NCI-H446 treated with DMSO at 0.1 percent for 48 hours (cell line): ENCODE measurements at places on chromosomes 13 and 19.

DNA sequence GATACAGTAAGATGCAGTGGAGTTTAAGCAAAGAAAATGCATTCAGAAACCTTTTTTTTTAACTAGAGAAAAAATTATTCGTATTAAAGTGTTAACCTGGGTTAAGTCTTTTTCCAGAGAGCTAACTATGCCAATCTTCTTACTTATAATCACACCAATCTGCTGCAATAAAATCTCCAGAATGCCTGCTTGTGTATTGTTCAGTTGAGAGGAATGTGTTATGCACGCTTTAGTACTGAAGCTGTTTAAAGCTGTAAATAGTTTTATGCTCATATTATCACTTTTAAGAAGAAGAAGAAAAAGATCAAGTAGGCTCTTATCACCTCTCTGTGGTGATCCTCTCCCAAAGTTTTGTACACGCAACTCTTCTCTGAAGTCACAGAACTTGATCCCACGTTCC is 528.7 kb downstream of the RFC3 start:
- no peak for DNase-seq

- peak; percentile 45 for DNase-seq
Observed at GRCh38 chr13:104318121-104318520, 1251.9 kb upstream of the SLC10A2 start.

GRCh38 chr13:21237081-21237480 is 60.6 kb downstream of the MRPL57 start:
- no peak for DNase-seq

DNA sequence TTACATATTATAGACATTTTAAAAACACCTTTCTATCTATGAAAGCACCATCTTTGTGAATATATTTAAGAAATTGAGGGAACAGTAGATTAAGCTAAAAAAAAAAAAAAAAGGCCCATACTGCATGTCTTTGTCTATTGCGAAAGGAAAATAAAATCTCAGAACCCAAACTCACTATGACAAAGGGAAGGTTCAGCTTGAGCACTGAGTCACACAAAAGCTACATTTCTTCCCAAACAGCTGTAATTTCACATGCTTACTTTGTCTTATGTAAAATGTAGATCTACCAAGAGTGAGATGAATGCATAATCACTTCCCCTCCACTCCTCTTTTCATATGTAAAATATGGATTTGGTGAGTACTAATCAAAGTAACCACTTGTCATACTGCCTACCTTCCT is 640.1 kb upstream of the KLF12 start:
- DNase-seq, result no peak

DNA sequence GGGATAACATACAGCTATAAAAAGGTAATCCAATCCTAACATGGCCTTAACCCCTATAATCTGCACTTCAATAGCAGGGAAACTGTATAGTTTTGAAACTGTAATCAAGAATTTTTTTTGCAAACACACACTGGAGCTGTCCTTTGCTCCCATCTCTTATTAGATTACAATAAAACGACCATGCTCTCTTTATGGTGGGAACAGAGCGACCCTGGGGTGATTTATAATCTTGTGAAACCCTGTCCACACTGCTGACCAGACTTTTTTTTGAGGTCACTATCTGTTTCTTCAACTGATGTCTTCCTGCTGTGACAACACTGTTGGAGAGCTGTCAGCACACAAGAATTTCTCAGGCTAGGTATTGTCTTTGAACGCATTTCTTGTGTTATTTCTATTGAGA is 35.3 kb downstream of the DACH1 start:
- DNase-seq, result no peak

DNA sequence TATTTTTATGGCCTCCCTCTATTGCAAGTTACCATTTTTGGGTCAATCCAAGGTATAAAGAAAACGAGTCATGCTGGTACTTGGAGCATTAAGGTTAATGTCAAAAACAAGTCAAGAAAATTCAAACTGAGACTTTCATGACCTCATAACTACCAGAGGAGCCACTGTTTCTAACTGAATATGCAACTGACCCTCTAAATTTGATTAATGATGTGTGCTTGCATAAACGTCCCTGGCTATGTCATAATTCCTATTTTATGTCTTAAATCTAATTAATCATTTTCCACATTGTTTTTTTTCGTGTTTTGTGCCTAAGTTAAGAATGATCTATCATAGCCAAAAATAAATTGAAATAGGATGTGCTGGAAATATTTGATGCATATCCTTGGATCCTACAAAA is 396.7 kb upstream of the GPC6 start:
- no peak for DNase-seq

- DNase-seq, result no peak
Observed at GRCh38 chr13:32525766-32526165, 12.8 kb downstream of the N4BP2L2 start.

DNA sequence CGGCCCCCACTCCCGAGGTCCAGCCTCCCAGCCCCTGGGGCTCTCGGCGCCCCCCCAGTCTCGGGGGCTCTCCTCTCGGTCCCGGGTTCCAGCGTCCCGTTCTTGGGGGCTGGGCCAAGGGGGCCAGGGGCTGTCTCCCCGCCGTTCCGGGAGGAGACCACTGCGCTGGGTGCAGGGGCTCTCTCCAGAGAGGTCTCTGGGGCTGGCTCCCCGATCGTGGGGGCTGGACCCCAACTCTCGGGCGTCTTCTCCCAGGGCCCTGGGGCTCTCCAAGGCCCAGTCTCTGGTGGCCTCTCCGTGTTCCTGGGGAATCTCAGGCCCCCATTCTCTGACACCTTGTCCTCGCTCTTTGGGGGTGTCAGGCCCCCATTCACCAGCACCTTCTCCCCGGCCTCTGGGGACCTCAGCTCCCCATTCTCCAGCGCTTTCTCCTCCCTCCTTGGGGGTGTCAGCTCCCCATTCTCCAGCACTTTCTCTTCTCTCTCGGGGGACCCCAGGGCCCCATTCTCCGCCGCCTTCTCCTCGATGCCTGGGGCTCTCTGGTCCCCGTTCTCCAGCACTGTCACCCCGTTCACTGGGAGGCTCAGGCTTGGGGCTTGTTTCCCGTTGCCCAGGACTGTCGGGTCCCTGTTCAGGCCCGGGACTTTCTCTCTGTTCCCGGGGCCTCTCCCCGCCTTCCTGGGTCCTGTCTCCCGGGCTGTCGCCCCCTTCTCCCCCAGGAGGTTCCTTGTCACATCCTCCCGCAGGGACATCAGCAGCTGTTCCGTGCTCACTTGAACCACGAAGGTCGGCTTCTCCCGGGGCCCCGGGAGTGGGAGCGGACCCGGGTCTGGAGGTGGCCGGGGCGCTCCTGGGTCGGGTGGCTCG is 13.7 kb downstream of the LMTK3 start:
- DNase-seq, result no peak

DNA sequence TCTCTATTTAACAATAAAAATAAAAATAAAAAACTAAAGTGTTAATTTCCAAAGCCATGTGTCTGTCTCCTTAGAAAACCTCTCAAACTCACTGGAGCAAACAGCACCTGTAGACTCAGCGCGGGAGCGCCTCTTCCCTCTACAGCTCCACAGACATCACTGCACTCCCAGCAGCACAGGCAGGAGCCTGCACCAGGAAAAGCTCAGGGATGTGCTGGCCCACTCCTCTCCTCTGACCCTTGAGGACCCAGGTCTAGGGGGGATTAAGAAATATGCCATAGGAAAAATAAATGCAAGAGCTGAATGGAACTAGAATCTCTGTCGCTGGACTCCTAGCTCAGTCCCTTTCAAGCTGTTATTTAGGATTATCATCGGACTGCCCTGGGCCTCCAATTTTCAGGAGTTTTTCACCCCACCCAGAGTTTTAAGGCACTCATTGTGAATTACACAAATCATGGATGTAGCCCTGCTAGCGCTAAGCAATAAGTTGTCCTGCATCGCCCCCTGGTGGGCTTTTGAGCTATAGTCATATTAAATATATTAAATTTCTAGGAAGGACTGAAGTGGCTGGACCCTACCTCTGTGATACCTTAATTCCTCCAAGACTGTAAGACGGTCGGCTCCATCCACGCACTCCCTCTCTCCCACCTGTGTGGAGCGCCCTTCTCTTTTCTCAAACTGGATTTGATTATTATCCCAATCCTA is 333.9 kb downstream of the UQCRFS1 start:
- peak; percentile 4 for DNase-seq

- no peak for DNase-seq
Observed at GRCh38 chr19:17488593-17489391, 18.5 kb downstream of the SLC27A1 start.

GRCh38 chr19:17337675-17338432 is 501 bp downstream of the GTPBP3 start:
- DNase-seq, result no peak

GRCh38 chr19:55321466-55322137 is 3.5 kb downstream of the TMEM150B start:
- DNase-seq, result no peak

DNA sequence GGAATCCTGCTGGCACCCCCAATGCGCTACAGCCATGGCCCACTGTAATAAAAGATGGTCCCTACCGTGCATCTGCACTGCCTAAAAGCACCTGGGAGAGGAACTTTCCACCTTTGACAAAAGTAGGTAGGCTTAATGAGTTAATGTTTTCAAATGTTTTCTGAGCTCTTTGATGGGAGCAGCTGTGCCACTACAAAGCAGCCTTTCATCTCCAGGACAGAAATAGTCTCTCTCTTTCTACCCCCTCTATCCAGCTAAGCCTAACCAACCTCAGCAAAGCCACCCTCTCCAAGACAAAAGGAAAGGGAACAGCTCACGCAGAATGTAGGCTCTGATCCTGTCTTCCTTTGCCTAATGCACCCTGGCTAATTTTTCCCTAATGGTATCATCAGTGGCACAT is 560.2 kb downstream of the UQCRFS1 start:
- DNase-seq, result no peak

- DNase-seq, result no peak
Observed at GRCh38 chr19:38496116-38496515, 62.6 kb downstream of the RYR1 start.

- DNase-seq, result no peak
Observed at GRCh38 chr19:55116859-55117662, at the start of gene PPP1R12C. Gene PPP1R12C (minus strand): TSS chr19:55117637. CDS start chr19:55117543, 94 bp downstream.

DNA sequence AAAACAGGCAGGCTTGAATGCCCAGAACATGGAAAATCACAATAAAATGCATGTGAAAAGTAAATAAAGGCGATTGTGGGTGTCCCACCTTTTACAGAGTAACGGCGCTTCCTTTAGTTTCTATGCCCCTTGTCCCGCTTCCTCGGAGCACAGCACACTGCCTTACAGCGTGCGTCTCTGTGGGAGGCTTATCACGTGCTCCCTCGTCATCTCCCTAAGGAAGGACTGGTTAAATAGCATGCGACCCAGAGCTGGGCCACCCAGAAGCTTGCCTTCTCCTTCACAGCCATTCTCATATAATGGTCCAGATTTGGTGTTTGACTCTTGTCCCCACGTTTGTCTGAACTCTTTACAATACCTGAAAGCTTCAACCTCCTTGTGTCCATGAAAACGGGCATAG is 56.6 kb downstream of the LIG4 start:
- no peak for DNase-seq

DNA sequence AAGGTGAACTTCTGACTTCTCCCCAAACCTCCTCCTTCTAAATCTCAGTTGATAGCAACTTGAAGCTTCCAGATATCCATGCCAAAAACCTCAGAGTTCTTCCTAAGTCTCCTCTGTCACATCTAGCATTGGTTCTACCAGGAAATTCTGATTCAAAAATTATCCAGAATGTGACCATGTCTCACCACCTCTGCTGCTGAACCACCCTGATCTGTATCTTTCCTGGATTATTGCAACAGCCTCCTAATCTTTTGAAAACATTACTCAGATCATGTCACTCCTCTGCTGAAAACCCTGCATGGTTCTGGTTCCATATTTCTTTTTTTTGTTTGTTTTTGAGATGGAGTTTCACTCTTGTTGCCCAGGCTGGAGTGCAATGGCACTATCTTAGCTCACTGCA is 78.7 kb upstream of the TNFSF11 start:
- DNase-seq, result no peak

DNA sequence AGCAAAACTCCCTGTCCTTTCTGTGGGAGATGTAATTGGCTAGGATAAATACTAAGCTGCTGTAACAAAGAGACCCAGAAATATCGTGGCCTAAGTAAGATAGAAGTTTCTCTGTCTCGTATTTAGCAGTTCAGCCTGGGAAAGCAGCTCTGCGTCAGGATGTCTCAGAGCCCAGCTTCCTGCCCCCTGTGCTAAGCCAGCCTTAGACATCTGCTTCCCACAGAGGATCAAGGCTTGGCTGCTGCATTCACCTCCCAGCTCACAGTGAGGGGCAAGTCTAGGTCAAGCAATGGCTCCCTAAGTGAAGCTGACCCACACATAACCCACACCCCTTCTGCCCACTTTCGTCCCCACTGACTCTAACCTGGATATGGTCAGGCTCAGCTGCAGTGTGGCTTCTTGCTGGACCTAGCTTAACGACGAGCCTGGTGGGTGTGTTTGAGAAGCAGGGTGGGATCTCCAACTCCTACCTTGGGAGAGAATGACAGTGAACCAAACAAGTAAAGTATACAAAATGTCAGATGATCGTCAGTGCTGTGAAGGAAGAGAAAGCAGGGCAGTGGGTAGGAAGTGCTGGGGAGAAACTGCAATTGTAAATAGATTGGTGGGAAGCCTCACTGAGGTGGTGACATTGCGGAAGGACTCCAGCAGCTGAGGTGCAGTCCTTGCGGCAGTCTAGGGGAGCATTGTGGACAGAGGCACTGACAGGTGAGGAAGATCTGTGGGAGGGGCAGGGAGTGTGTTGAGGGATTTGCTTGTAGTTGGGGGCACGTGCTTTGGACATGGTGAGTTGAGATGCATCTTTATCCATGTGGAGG is 82.9 kb downstream of the TNFRSF19 start:
- no peak for DNase-seq

DNA sequence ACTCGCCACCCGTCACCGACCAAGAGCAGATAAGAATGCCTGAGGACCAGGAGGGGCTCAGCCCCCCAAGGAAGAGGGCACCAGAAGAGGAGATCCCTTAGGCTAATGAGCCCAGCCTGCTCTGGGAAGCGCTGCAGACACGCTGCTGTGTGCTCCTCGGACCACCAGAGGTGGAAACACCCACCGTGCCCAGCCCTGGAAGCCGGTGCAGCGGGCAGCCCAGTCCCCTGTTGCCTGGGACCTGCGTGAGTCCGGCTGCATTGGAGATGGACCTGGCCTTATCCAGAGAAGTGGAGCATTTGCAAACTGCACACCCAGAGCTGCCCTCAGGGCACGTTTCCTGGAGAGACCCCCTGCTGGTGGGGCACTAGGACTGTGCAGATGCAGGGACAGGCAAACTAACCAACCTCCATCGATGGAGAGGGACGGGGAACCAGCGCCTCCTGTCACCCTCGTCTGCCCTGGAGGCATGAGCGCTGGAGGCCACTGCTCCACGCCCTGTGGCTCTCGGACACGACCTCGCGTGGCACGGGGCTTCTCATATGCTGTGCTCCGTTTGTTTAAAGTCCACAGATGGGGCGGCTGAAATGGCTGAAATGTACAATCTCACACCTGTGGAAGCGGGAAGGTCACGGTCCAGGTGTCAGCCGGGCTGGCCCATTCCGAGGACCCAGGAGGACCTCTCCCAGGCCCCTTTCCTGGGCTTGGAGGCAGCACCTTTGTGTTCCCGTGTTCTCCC is 153.9 kb downstream of the KDM4B start:
- DNase-seq, result no peak
